ENCODE measurements at places on chromosomes 3 and 15.

DNA sequence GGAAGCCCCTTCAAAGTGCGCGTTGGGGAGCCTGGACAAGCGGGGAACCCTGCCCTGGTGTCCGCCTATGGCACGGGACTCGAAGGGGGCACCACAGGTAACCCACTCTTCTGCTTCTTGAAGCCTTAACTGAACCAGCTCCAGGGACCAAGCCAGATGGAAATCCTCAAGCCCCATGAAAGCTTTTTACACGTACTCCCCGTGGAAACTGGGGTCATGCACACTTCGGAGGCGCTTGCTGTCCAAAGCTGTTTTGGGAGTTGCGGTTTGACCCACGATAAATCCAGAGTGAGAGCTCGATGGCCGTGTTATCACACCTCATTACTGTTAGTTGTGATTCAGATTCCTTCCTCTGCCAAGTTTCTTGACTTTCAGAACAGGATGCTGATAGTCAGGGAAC is 47.5 kb downstream of the DNASE1L3 start:
- no peak for DNase-seq

DNA sequence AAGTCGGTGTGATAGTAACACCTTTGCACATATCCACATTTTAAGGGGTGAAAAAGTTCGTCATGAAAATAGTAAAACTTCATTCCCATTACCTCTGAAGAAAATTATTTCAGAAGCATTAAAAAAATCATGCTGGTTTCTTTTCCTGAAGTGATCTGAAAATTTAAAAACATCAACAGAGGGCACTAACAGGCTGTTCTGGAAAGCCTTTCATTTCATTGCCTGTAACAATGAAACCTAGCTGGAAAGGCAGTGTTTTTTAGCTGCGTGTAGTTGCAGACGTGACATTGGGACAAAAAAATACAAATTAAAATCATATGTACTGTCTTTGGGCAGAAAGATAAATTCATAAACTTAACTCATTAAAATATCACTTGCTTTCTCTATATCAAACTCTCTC is 993.8 kb downstream of the GBE1 start:
- no peak for DNase-seq

GRCh38 chr3:30122359-30122758 is 484.0 kb upstream of the TGFBR2 start:
- no peak for DNase-seq

DNA sequence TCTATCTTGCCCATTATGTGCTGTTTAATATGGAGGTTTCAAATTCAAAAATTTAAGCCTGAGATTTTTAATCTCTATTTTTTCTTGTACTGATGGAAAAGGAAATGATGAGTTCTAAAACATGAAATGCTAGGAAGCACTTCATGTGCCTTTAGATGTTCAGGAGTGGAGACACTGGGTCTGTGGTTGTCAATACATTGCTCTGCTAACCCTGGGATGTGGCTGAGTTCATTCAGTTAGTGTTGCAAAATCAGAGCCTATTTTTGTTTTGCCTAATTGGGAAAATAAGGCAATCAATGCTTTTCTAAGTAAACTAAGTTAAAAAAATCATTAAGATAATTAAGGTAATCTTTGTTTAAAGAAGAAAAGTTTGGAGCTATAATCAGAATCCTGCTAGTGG is 83.1 kb downstream of the DIPK2A start:
- no peak for DNase-seq

GRCh38 chr15:81256916-81257315 is 60.2 kb downstream of the IL16 start:
- DNase-seq, result no peak
